ENCODE measurements at places on chromosomes 6 and 20. TPM values are rescaled to one million over a fixed set of nuclear protein-coding genes. Genes with fewer than 3 reads are reported as not detected.

The DNAH8 gene
- not detected for total RNA-seq

The KCNK17 gene
- total RNA-seq, result not detected

The SLC22A1 gene
- 0.78 TPM for total RNA-seq

The CPXM1 gene
- 2.7 TPM for total RNA-seq

The CUTA gene
- total RNA-seq, result 188 TPM

The ETV7 gene
- 2.4 TPM for total RNA-seq

The ARMC2 gene
- 5.2 TPM for total RNA-seq

The APCDD1L gene
- total RNA-seq, result not detected

The PDCD2 gene
- 133 TPM for total RNA-seq

The AK9 gene
- total RNA-seq, result 3.5 TPM

The CPNE5 gene
- total RNA-seq, result 1.1 TPM

The METTL24 gene
- total RNA-seq, result not detected

The PTPN1 gene
- 79.0 TPM for total RNA-seq

The TMEM244 gene
- not detected for total RNA-seq

The ZC2HC1B gene
- total RNA-seq, result not detected

The HSPA1B gene
- 54.6 TPM for total RNA-seq

The XKR7 gene
- total RNA-seq, result 0.02 TPM

The PARD6B gene
- total RNA-seq, result 4.9 TPM

The LTB gene
- total RNA-seq, result 73.3 TPM

The RSPO4 gene
- not detected for total RNA-seq

The RPS10 gene
- 2,447 TPM for total RNA-seq

The RTF2 gene
- total RNA-seq, result 80.8 TPM

The PKIB gene
- total RNA-seq, result 3.1 TPM

The TCP1 gene
- total RNA-seq, result 496 TPM
